HepG2 (cell line): ENCODE measurements at places on chromosomes 13 and 19. TPM values are rescaled to one million over a fixed set of nuclear protein-coding genes. Genes with fewer than 3 reads are reported as not detected.

GRCh38 chr13:24217601-24218281, 57.2 kb downstream of the SPATA13 start:
- H3K4me1 ChIP-seq = peaks cover 88% of the 10 kb centered on the region
- no peaks in the 10 kb centered on the region for H3K27me3 ChIP-seq
- 0 out of 2 replicates have a peak, but pooled peaks cover 1% of the 10 kb centered on the region for H3K36me3 ChIP-seq
- H3K4me3 ChIP-seq = no peak overlapping the region
- peak; percentile 72 for DNase-seq

GRCh38 chr13:32200741-32201140, 114.4 kb downstream of the ZAR1L start:
- H3K27ac ChIP-seq = no peak overlapping the region
- DNase-seq = no peak
- H3K27me3 ChIP-seq = no peaks in the 10 kb centered on the region
- peaks cover 9% of the 10 kb centered on the region for H3K4me1 ChIP-seq
- no peak overlapping the region for H3K4me3 ChIP-seq

GRCh38 chr13:50693727-50694126, 149.8 kb downstream of the DLEU7 start:
- DNase-seq = no peak
- H3K27ac ChIP-seq = no peak overlapping the region
- H3K27me3 ChIP-seq = no peaks in the 10 kb centered on the region
- no peak overlapping the region for H3K4me3 ChIP-seq
- no peaks in the 10 kb centered on the region; the same call in 1 of the 2 replicates for H3K4me1 ChIP-seq

GRCh38 chr13:65387743-65388347, 1842.3 kb downstream of the PCDH9 start:
- H3K4me1 ChIP-seq = no peaks in the 10 kb centered on the region
- no peak overlapping the region for H3K4me3 ChIP-seq
- no peaks in the 10 kb centered on the region for H3K27me3 ChIP-seq
- no peak overlapping the region for H3K27ac ChIP-seq
- no peak for DNase-seq

GRCh38 chr13:51704399-51705313, 99.3 kb downstream of the DHRS12 start:
- H3K27me3 ChIP-seq = no peaks in the 10 kb centered on the region
- peaks cover 6% of the 10 kb centered on the region for H3K36me3 ChIP-seq
- H3K27ac ChIP-seq = no peak overlapping the region
- H3K4me1 ChIP-seq = no peaks in the 10 kb centered on the region
- no peak for DNase-seq

- peaks cover 34% of the 10 kb centered on the region for H3K4me1 ChIP-seq
- peak; percentile 85 for DNase-seq
- H3K36me3 ChIP-seq = no peaks in the 10 kb centered on the region
These were observed 1.3 kb downstream of the HMG20B start for GRCh38 chr19:3573858-3574637.

The C5AR1 gene
- 0.07 TPM in 1 of 2 replicates, not detected in the other for total RNA-seq

The RDH13 gene
- 19.1 and 21.5 TPM in 2 replicates for total RNA-seq

The OR4F17 gene
- not detected in 2 replicates for total RNA-seq

DNA sequence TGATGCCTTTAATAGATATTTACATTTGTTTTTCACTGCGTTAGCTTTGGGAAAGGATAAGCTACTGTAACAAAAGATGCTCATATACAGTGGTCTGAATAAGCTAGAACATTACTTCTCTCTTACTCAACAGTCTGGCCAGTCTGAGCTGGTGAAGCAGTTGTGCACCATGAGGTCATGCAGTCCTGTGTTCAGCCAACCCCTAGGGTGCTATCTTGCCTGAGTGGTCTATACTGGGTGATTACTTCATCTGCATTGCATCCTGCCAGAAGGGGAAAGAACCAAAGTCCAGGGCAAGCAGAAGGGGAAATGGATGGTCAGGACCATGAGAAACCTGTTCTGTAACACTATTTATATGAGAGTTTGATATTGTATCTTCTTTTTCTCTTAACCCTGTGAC, 31.5 kb downstream of the ERCC5 start:
- H3K27ac ChIP-seq = no peak overlapping the region
- H3K4me3 ChIP-seq = no peak overlapping the region
- peaks cover 32% of the 10 kb centered on the region for H3K36me3 ChIP-seq
- no peaks in the 10 kb centered on the region for H3K27me3 ChIP-seq
- peak; percentile 53 for DNase-seq
- H3K4me1 ChIP-seq = peaks cover 7% of the 10 kb centered on the region; the same call in 1 of the 2 replicates
